ENCODE measurements at places on chromosomes 7 and 10.

GRCh38 chr10:30028006-30028737 lies 31.2 kb downstream of the JCAD start:
- peak; percentile 2 for DNase-seq

DNA sequence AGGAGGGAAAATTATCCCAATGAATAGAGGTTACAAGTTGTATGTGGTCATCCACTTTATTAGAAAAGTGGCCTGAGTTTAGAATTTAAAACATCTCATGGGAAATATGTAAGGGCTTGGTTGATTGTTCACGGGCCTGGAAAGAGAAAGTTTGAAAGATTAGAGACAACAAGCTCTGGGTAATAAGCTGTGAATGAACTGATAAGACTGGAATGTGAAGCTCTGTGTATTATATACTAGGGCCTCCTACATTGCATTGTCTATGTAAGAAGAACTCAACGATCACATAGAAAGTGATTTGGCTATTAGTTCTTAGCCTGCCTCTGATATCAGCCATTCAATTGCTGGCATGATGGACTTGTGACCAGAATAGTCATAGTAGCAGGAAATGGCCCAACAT lies 199.2 kb upstream of the MAGI2 start:
- no peak for DNase-seq

DNA sequence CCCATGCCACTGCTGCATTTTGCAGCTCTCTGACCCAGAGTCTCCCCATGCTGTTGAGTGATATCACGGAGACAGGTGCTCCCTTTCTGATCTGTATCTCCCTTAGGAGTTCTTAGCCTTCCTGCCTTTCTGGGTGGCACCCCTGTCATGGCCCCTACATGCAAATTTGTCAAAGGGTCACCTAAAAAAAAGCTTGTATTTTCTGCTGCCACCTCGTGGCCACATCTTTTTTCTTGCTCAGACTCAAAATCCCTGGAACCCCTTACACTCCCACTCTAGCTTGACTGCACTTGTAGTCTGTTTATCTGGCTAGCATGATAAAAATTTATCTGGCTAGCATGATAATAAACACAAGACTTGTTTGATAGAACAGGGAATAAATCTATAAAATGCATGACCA lies 809.1 kb downstream of the SORCS1 start:
- DNase-seq: no peak

DNA sequence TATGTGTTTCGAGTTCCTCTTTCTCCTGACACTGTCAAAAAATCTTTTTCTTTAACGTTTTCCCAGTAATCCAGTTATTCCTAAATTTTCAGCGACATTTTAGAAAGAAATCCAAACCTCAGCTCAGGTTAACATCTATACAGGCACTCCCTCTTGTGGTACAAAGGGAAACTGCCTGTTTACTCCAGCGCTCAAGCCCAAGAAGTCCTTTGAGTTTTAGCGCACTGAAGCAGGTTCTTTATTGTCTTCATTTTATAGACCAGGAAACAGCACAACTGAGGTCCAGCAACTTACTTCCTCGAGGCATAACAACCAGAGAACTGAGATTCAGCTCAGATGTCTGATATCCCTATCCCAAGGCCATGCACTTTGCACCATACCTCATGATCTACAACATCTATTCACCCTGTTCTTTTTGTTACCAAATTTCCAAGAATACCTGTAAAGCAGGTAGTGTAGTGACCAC lies 287.2 kb upstream of the MKLN1 start:
- DNase-seq: peak; percentile 68

DNA sequence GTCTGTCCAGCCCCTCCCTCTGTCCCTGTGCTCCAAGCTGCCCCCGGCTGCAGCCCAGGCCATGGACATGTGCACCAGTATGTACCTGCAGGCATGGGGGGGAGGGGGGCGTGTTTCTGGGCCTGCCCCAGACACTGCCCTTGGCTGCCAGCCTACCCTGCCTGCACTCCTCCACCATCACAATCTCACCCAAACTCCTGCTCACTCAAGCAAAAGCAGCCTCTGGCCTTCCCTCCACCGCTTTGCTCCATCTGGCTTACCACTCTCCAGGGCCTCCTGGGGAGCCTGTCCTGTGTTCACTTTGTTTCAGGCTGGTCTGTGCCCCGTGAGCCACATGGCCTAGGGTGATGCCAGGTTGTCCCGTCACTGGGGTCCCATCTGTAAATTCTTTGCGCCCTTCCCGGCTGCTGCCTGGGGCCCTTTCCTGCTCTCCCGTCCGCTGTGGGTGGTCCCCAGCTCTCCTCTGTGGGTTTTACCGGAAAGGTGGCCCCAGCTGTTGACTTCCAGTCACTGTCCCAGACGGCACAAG lies 33.3 kb upstream of the PPIF start:
- no peak for DNase-seq

DNA sequence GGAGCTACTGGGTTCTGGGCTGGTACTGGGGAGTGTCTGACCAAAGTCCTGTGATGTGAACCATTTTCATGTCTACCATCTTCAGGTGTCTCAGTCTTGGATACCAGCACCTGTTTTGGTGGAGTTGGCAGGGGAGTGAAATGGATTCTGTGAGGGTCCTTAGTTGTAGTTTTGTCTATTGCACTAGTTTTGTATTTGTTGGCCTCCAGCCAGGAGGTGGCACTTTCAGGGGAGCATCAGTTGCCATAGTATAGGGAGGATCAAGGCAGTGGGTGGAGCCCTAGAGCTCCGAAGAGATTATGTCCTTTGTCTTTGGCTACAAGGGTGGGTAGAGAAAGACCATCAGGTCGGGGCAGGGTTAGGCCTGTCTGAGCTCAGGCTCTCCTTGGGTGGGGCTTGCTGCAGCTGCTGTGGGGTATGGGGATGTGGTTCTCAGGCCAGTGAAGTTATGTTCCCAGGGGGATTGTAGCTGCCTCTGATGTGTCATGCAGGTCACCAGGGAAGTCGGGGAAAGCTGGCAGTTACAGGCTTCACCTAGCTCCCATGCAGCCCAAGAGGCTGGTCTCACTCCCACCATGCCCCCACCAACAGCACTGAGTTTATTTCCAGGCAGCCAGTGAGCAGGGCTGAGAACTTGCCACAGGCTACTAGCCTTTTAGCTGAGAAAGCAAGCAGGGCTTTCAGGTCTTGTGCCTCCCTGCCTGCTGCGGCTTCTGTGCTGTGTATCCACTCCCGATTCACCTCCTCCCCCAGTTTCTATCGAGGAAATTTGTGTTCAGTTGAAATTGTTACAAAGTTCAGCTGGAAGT lies 153.1 kb downstream of the ZNF365 start:
- DNase-seq: no peak

DNA sequence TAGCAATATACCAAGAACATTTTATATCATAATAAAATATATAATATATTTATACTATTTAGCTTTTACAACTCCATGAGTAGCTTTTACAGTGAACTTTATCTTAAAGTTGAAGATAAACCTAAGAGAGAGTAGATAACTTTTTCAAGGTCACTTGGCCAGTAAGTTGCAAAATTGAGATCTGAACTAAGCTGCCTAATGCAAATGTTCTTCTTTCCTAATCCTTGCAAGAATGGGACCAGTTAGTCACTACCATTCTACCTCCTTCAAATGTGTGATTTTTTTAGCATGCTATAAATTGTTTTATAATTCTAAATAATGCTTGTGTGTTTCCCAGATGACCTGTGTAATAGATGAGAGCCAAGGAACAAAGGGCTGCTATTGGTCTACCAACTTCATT lies 47.8 kb downstream of the CH25H start:
- no peak for DNase-seq

- no peak for DNase-seq
These were observed 64.0 kb downstream of the ERCC6 start for GRCh38 chr10:49474901-49475300.

GRCh38 chr7:27096768-27097514 lies 1.1 kb upstream of the HOXA1 start:
- DNase-seq: peak; percentile 24

DNA sequence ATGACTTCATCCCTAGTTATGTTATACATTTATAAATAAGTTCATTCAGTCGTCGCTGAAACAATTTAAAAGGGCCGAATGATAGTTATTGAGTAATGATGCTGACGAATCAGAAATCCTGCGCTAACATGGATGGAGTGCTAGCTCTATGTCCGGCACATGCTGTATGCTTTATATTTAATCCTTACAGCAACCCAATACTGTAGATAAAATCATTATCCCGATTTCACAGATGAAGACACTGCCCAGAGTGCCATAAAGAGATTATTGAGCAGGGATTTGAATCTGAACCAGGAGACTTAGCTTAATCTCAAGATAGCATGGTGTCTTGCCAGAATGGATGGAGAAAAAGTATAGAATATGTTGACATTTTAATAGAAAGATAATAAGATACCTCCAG lies 1.1 kb upstream of the ICA1 start:
- DNase-seq: no peak

DNA sequence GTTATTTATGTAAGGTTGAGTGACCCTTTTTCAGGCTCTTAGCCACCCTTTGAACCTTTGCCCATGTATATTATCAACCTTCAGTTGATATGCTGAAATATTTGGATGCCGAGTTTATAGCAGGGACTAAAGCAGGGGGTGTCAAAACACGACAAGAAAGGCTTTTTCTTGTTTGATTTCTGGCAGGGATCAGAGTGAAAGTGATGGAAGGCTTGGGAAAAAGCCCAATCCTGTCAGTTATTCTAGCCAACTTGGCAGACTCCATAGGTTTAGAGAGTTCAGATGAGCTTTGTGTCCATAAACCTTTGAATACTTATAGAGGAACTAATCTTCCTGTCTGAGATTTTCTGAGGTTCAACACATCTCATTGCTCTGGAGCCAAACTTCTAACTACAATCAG lies 47.5 kb downstream of the INHBA start:
- no peak for DNase-seq

DNA sequence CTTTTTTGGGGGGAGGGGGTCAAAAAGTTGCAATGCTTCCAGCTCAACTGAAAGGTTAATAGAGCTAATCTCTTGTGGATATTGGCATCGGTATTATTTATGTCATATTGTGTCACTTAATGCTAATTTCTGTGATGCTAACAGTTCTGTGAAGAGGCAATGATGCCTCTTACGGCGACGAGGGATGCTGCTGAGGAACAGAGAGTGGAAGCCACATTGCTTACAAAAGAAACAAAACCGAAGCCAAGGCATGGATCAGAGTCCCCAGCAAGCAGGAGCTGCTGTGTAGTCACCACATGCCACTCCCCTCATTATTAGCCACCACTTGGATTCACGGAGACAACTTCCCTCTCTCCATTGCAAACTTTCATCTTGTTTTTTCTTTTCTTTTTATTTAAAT lies 536.5 kb upstream of the MGMT start:
- DNase-seq: no peak

- no peak for DNase-seq
These were observed 9.1 kb downstream of the TECPR1 start for GRCh38 chr7:98242934-98243333.

- DNase-seq: no peak
These were observed 61.8 kb downstream of the ADD3 start for GRCh38 chr10:110069502-110069982.

- DNase-seq: no peak
These were observed 12.7 kb downstream of the RPP30 start for GRCh38 chr10:90884431-90884830.

DNA sequence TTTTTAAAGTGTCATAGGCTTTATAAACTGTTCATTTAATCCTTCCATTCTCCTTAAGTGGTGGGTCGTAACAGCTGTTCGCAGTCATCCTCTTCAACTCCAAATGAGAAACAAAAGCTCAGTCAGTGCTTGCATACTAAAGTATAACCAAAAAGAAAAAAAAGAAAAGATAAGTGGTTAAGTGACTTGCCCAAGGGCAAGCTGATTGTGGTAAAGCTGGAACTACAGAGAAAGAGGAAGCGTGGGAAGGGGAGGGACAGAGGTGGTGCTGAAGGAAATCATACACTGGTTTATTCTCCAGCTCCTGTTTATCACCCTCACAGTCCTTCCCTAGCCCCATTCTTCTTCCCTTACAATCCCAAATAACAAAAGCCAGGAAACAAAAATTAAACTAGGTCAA lies 29.6 kb downstream of the IDE start:
- peak; percentile 56 for DNase-seq

DNA sequence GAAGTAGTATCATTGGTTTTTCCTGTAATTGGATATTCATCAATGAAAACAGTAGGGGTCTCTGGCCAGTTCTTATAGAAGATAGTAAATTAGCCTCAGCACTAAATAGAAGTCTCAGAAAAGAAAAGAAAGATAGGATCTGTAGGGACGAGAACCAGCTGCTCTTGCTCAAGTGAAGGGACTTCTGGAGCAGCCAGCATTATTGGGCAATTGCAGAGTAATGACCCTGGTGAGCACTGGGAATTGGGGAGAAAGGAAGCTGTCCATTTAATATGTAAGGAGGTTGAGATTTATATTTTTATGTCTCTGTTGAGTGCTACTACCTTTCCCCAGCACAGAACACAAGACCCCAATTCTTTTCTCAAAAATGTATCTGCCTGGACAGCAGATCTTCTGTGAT lies 61.2 kb upstream of the WNT16 start:
- no peak for DNase-seq

DNA sequence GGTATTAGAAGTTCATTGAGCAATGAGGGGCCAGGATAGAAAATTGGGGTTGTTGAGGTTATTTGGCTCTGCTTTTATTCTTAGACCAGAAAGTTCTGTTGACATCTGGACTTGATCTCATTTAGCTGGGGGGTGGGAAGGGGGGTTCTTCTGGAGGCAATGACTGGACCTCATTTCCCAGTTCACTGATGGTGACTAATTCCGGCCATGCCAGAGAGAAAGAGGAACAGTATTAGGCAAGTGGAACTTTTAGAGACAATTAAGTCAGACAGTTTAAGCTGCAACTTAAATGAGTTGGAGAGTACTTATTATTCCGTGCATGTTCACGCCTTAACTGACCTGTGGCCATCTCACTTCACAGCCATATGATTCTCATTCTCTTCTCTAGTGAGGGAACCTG lies 512.5 kb downstream of the REEP3 start:
- DNase-seq: no peak

- DNase-seq: no peak
These were observed 175.0 kb downstream of the OTUD1 start for GRCh38 chr10:23613900-23614299.

DNA sequence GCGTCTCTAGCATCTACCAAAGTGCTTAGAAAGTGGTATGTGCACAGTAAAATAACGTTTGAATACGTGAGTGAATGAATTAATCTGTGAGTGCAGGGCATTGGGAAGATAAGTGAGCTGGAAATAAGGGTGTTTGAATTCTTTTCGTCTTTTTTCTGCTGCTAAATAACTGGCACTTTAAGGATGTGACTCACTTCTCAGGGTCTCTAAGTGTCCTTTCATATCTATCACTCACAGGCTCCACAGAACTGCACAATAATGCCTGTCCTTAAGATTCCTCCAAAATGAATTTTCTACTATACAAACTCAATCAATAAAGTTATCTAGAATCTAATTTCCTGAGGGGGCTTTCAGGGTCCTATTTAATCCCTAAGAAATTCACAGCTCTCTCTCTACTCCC lies 3.2 kb upstream of the DGKB start:
- DNase-seq: peak; percentile 56

- no peak for DNase-seq
These were observed 25.8 kb downstream of the EMX2 start for GRCh38 chr10:117568334-117568733.

GRCh38 chr10:6033954-6034353 lies 28.2 kb downstream of the IL2RA start:
- no peak for DNase-seq
